Tibial nerve (tissue), 4 donors: ENCODE measurements at places on chromosomes 5 and 9. TPM values are rescaled to one million over a fixed set of nuclear protein-coding genes. Genes with fewer than 3 reads are reported as not detected.

- H3K4me3 ChIP-seq: no peak overlapping the region
- no peaks in the 10 kb centered on the region for H3K36me3 ChIP-seq
These were observed 84.5 kb downstream of the PRLR start for GRCh38 chr5:35145691-35146317.

DNA sequence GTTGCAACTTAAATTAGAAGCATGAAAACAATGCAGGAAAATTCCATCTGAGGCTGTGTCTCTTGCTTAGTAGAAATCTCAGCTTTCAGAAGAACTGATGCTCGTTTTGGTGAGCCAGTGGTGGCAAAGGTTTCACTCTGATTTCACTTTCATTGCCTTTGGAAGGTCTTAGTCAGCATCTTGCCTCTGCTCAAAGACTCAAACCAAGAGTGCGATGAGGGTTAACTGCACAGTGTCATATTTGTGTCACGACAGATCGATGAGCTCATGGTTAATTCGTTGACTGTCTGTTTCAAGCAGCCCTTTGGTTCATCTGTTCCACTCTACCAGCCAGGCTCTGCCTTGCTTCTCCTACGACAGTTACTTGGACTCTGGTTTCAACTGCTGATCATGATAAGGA lies 331.3 kb upstream of the KIF2A start:
- no peak overlapping the region for H3K4me3 ChIP-seq
- H3K27ac ChIP-seq: no peak overlapping the region
- no peak for DNase-seq
- no peaks in the 10 kb centered on the region for H3K36me3 ChIP-seq
- no peaks in the 10 kb centered on the region for H3K27me3 ChIP-seq

DNA sequence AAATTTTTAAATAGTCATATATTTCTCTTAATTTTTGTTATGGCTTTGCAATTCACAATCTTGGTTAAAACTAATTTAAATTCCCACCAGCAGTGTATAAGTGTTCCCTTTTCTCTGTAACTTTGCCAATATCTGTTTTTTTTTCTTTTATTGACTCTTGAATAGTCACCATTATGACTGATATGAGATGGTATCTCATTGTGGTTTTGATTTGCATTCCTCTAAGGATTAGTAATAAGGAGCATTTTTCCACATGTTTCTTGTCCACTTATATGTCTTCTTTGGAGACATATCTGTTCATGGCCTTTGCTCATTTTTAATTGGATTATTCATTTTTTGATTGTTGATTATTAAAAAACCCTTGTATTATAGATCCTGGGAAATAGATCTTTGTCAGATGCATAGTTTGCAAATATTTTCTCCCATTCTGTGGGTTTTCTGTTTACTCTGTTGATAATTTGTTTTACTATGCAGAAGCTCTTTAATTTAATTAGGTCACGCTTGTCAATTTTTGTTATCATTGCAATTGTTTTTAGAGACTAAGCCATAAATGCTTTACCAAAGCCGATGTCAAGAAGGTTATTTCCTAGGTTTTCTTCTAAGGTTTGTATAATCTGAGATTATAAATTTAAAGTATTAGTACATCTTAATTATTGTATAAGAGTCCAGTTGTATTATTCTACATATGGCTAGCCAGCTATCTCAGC lies 610.9 kb downstream of the CHSY3 start:
- no peaks in the 10 kb centered on the region for H3K27me3 ChIP-seq
- no peak overlapping the region for H3K27ac ChIP-seq
- no peak overlapping the region for H3K4me3 ChIP-seq
- H3K36me3 ChIP-seq: no peaks in the 10 kb centered on the region

DNA sequence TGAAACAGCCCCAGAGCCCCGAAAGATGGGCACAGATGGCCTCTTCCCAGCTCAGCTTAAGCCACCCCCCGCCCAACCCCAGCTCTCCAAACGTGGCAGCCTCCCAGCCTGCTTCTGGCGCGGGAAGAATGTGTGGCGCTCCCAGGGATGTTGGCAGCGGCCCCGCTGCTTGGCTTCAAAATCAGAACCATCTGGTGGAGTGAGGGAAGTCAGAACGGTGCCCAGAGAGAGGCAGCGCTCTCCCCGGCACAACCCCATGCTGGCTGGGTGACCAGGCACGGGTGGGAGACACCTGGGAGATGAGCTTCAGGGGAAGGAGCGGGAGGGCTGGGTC lies 72.7 kb upstream of the ORM1 start:
- no peak overlapping the region for H3K27ac ChIP-seq
- no peaks in the 10 kb centered on the region for H3K36me3 ChIP-seq
- H3K27me3 ChIP-seq: no peaks in the 10 kb centered on the region

DNA sequence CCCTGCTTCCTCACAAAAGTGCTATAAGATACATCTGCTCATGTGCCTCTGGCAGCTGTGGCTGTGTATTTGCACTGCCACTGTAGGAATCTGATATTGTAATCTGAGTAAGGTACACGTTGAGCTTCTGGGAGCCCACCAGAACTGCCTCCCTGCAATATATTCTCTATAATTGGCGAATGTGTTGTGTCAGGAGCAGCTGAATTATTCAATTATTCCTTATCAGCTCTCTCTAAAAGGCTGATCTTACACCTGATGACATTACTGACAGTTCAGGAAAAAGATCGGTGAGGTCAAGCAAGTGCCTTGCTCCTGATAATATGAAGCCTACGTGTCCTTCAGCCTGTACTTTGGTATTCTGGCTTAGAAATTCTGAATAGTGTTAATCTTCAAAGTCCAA lies 1015.0 kb downstream of the CDH9 start:
- H3K27ac ChIP-seq: no peak overlapping the region
- no peaks in the 10 kb centered on the region for H3K4me1 ChIP-seq
- no peaks in the 10 kb centered on the region for H3K36me3 ChIP-seq
- DNase-seq: no peak

GRCh38 chr9:38138276-38138675 lies 69.2 kb upstream of the SHB start:
- H3K36me3 ChIP-seq: no peaks in the 10 kb centered on the region
- H3K27ac ChIP-seq: no peak overlapping the region
- H3K4me1 ChIP-seq: no peaks in the 10 kb centered on the region

DNA sequence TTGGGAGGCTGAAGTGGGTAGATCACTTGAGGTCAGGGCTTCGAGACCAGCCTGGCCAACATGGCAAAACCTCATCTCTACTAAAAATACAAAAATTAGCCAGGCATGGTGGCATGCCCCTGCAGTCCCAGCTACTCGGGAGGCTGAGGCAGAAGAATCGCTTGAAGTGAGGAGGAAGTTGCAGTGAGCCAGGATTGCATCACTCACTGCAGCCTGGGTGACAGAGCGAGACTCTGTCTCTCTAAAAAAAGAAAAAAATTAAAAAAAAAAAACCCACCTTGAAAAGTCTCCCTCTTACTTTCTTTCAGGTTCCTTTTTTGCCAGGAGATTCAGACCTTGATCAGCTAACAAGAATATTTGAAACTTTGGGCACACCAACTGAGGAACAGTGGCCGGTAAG lies 34.2 kb downstream of the CDK7 start:
- peaks cover 76% of the 10 kb centered on the region for H3K36me3 ChIP-seq
- H3K4me3 ChIP-seq: no peak overlapping the region
- H3K4me1 ChIP-seq: no peaks in the 10 kb centered on the region
- no peak overlapping the region for H3K27ac ChIP-seq
- H3K27me3 ChIP-seq: no peaks in the 10 kb centered on the region
- no peak for DNase-seq

GRCh38 chr5:110104060-110104725 lies 414.5 kb downstream of the MAN2A1 start:
- H3K36me3 ChIP-seq: no peaks in the 10 kb centered on the region
- no peaks in the 10 kb centered on the region for H3K27me3 ChIP-seq
- H3K27ac ChIP-seq: no peak overlapping the region
- DNase-seq: no peak

DNA sequence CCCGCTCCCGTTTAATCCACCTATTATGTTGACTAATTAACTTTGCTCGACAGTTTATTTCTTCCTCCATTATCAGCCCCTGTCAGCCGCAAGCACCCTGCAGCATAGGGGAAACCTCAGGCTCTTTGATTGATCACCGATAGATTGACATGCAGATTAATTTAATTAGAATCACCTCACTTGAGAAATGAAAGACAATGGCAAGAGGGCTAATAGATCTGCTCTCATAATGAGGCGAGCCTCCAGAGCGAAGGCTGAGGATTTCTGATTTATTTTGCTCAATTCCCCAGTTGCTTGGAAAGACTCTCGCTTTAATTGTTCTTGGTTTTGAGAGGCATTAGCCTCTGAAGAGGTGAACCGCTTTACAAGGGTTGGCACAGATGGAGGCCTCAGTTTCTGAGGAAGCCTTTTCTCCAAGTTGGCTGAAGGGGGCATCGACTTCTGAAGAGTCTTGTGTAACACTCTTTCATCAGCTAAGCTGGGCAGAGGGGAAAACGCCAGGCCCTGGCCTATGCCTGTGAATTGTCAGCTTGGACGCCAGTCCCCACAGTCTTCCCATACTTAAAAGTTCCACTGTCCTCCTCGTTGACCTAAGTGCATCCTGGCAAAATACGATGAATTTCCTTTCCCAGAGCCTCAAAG lies 275.4 kb downstream of the EBF1 start:
- H3K4me3 ChIP-seq: no peak overlapping the region
- H3K27me3 ChIP-seq: no peaks in the 10 kb centered on the region
- DNase-seq: no peak
- H3K36me3 ChIP-seq: no peaks in the 10 kb centered on the region
- no peak overlapping the region for H3K27ac ChIP-seq
- no peaks in the 10 kb centered on the region for H3K4me1 ChIP-seq

- no peaks in the 10 kb centered on the region for H3K36me3 ChIP-seq
- no peak overlapping the region for H3K27ac ChIP-seq
- no peak for DNase-seq
- no peaks in the 10 kb centered on the region for H3K4me1 ChIP-seq
These were observed 7.5 kb upstream of the OTULINL start for GRCh38 chr5:14574096-14574495.

GRCh38 chr9:137467161-137467581 lies 8.0 kb upstream of the NSMF start:
- peaks cover under 1% of the 10 kb centered on the region for H3K4me1 ChIP-seq
- DNase-seq: no peak
- H3K36me3 ChIP-seq: no peaks in the 10 kb centered on the region
- no peak overlapping the region for H3K27ac ChIP-seq
- no peaks in the 10 kb centered on the region for H3K27me3 ChIP-seq

GRCh38 chr5:55994495-55994997 lies at the start of gene IL6ST:
TSS of gene IL6ST (minus strand) at chr5:55994963. CDS start at chr5:55976278, 18,685 bp downstream.
- H3K36me3 ChIP-seq: peaks cover 4% of the 10 kb centered on the region
- no peaks in the 10 kb centered on the region for H3K27me3 ChIP-seq
- peak within 1 kb of the TSS; percentile 70 for H3K4me3 ChIP-seq
- peak within 1 kb of the TSS; percentile 97 for H3K27ac ChIP-seq

DNA sequence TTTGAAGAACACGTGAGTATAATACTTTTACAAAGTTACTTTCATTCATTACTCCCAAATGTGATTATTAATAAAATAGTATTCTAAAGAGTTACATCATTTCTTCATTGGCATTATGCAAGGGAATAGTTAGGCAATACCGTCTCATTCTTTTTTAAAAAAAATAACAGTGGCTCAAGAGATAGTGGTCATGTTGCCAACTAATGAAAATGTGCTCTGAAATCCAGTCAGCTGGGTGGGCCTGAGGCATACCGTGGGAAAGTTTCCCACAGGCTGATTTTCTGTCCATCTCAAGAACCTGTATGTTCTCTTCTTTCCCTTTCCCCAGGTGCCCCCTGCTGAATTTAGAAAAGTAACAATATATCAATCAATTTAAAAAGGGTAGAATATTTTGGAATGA lies 40.8 kb upstream of the ROPN1L start:
- H3K4me3 ChIP-seq: no peak overlapping the region
- no peaks in the 10 kb centered on the region for H3K36me3 ChIP-seq
- H3K4me1 ChIP-seq: peaks cover 31% of the 10 kb centered on the region
- H3K27me3 ChIP-seq: no peaks in the 10 kb centered on the region
- peak overlapping the region; percentile 57 for H3K27ac ChIP-seq

GRCh38 chr5:139155333-139155732 lies 42.8 kb downstream of the SIL1 start:
- no peak for DNase-seq
- H3K36me3 ChIP-seq: no peaks in the 10 kb centered on the region
- peaks cover 9% of the 10 kb centered on the region for H3K4me1 ChIP-seq

DNA sequence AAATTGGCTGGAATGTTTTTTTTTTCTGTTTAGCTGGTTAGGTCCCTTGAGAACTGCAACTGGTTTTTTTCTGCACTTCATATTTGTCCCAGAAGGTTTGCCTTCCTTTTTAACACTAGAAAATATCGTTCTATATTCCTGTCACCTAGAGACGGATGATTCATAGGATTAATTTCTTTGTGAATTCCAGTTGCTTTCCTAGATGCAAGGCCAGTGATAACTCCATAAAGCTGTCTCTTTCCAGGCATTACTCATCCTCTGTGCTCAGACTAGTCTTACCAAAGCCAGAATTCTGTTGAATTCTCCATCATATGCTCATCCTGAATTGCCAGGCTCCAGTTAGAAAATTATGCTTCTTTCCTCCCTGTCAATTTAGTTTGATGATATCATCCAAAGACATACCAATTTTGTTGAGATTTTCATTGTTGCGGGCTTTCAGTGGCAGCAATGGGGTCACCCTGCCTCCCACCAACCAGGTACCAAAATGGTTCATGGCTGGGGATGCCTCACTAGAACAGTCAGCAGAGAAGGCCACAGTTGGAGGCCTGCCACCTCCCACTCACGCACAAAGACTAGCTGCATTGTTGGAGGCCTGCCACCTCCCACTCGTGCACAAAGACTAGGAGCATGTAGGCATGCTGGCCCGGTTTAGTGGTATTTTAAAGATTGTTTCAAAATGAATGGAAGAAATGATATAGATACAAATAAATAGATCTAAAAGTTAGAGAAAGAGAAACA lies 8.5 kb downstream of the BAAT start:
- H3K36me3 ChIP-seq: no peaks in the 10 kb centered on the region
- DNase-seq: no peak
- H3K27me3 ChIP-seq: no peaks in the 10 kb centered on the region
- no peaks in the 10 kb centered on the region for H3K4me1 ChIP-seq

- H3K27me3 ChIP-seq: no peaks in the 10 kb centered on the region
- no peak overlapping the region for H3K4me3 ChIP-seq
- no peaks in the 10 kb centered on the region for H3K36me3 ChIP-seq
These were observed 390.6 kb upstream of the C9orf72 start for GRCh38 chr9:27963836-27964235.

DNA sequence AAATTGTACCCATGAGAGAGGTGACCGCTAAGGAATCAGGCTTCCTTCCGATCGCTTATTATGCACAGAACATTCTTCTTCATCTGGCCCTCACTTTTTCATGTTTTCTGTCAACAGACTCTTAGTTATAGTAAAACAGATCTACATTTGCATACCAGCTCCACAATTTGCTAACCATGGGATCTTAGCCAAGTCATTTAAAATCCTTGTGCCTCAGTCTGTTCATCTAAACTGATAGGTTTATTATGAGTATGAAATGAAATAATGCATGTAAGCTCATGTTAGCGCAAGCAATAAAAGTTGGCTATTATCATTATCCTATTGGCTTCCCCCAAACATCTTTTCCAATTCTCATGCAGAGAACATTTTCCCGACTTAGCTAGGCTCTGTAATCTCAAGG lies 42.3 kb downstream of the FGF1 start:
- H3K4me1 ChIP-seq: peaks cover 26% of the 10 kb centered on the region
- no peak overlapping the region for H3K4me3 ChIP-seq
- H3K27ac ChIP-seq: peak overlapping the region; percentile 25
- no peaks in the 10 kb centered on the region for H3K36me3 ChIP-seq

The CLIC3 gene
- total RNA-seq: 30.0 TPM

The SIT1 gene
- not detected for total RNA-seq

The FOXD1 gene
- total RNA-seq: 40.5 TPM

The ACTBL2 gene
- total RNA-seq: not detected

The SPEF2 gene
- 9.6 TPM for total RNA-seq

The FGFR4 gene
- 19.5 TPM for total RNA-seq

The GABRA1 gene
- not detected for total RNA-seq

The RAD17 gene
- total RNA-seq: 27.8 TPM

The SLC45A2 gene
- total RNA-seq: not detected

The C9orf153 gene
- 2.9 TPM for total RNA-seq

The SV2C gene
- total RNA-seq: 1.4 TPM
